ENCODE measurements at places on chromosomes 3 and 15.

DNA sequence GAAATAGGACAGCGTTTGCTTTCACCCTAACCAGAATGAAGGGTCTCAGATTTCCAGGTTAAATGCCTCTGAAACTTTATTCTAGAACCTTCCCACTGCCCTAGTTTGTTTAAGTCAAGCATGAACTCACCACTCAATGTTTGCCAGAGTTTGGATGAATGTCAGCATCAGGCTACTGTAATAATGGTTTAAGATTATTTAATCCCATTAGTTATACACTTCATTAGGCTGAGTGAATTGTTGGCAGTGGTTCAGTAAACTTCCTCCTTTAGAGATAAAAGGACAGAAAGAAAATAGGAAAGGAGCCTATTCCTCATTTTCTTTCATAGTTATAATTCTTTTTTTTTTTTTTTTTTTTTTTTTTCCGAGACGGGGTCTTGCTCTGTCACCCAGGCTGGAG is 401.9 kb upstream of the TPRG1 start:
- DNase-seq: no peak

DNA sequence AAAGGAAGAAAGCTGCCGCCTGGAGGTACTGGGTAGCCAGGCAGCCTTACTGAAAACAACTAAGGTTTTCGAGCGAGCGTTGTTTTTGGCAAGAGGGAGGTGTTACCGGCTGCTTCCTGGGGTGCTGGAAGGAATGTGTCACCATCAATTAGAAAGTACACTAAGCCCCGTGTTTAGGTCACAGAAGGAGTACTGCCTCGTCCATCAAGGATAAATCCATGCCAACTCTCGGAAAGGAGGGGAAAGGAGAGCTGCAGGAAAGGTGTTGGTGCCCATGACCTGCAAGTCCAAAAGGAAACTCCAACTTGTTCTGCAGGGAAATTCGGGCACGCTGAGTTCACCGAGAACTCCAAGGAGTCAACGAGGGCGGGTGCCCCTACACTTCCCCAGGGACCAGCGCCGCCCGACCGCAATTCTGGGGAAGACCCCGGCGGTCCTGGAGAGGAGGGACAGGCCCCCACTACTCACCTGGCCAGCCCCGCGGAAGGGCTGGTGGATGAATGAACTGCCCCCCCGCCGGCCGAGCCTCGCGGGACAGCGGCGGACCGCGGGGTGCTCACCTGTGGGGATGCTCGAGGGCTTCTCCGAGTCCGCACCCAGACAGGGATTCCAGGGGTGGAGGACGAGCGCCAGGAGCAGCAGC is 542 bp downstream of the PLOD2 start:
- no peak for DNase-seq

- no peak for DNase-seq
These were observed 63.1 kb downstream of the TLE3 start for GRCh38 chr15:70034596-70034995.

- no peak for DNase-seq
These were observed 751 bp upstream of the PLA2G4E start for GRCh38 chr15:42021593-42021992.

All from CD4-positive, alpha-beta T cell treated with Interleukin-15 for 4 hours (primary cell).